ENCODE measurements at places on chromosomes 7 and 10.

DNA sequence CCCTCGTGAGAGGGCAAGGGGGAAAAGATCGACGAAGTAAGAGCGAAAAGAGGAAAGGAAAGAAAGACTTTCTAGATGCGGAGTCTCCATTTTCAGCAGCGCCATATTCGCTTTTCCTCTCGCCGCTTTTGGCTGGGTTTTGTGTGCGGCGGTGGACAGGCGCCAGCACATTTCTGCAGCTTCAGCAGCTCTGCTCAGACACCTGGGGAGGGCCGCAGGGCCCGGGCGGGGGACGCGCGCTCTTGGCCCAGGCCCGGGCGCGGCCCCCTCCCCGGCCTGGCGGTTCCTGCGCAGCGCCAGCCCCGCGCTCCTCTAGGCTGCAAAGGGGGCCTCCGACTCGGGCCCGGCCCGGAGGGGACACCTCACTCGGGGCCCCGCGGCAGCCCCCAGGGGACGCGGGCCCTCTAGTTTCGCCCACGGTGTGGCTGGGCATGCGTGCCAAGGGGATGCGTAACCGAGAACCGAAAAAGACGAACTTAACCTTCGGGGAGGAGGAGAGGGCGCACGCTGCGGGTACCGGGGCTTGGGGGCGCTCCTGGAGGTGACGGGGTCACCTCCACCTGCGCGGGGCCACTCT, 34.5 kb upstream of the EBLN1 start:
- DNase-seq = peak; percentile 22

DNA sequence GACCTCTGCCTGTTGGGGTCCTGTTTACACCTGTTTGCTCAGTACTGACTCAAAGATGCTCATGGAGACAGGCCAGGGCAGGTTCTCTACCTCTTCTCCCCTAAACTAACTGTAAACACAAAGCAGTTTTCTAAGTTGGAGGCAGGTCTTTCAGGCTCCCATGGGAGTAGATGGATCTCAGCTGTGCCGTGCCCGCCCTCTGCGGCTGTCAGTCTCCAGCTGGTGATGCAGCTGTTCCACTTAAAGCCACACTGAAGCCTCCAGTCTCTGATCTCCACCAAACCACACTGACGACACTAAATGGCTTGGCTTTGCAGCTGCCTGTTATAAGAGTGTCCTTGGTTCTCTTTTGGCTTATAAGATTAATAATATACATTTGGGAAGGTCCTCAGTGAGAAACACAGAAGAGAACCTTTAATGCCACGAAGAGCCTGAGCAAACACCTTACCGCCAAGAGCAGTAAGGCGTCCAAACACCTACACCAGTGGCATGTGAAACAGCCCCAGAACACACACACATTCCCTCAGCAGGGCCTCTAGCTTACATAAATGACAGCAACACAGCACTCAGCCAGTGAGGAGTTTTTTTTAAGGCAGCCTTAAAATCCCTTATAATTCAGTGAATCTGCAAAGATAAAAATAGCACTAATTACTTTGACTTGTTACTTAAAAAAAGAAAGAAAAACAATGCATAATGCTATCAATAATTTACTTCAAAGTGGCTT, 60.4 kb upstream of the KCNIP2 start:
- DNase-seq = no peak

DNA sequence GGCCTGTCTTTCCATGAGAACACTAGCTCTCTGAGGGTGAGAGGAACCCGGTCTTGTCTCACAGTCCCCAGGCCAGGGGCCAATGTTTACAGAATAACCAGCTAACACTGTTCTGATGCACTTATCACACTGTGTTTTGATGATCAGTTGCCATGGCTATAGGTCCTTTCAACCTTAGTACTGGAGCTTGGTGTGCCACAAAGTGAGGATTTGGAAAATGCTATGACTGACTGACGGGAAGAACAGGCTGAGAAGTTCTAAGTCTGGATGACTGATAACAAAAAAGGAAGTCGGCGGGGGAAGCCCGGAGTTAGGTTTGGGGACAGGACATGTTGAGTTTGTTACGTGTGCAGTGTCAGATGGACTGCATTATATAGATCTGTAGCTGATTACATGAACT, 141.8 kb downstream of the CTTNBP2 start:
- no peak for DNase-seq

GRCh38 chr7:44973610-44974401, 5.0 kb downstream of the MYO1G start:
- no peak for DNase-seq

GRCh38 chr7:147818317-147818716, 772.2 kb upstream of the C7orf33 start:
- no peak for DNase-seq

- DNase-seq = peak; percentile 72
Observed at GRCh38 chr7:142632271-142633134, 116.8 kb upstream of the PRSS1 start.

DNA sequence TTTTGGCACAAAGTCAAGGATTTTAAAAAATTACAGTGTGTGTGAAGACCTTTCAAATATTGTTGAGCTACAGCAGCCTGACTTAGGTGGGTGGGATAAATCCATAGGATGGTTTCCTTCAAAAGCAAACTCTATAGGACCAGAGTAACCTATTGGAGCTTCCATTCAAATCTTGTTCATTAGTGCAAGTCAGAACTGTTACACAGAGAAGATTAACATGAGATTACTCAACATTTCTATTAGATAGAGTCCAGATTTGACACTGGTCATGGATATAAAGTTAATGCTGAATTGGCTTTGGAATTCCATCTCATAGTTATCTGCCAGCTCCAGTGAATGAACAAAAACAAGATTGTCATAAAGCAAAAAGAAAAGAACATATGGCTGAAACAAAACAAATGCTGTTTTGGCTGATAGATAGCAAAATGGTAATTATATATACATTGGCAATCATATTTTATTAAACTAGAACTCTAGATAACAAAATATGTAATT, 129.6 kb upstream of the SEMA3A start:
- DNase-seq = no peak

- peak; percentile 52 for DNase-seq
Observed at GRCh38 chr10:116274064-116274904, 1.3 kb upstream of the GFRA1 start.

- DNase-seq = no peak
Observed at GRCh38 chr7:52689912-52690311, 345.5 kb upstream of the POM121L12 start.

- no peak for DNase-seq
Observed at GRCh38 chr7:50466815-50467585, 16.9 kb upstream of the FIGNL1 start.

GRCh38 chr10:44060221-44060620, 324.7 kb downstream of the CXCL12 start:
- DNase-seq = no peak

DNA sequence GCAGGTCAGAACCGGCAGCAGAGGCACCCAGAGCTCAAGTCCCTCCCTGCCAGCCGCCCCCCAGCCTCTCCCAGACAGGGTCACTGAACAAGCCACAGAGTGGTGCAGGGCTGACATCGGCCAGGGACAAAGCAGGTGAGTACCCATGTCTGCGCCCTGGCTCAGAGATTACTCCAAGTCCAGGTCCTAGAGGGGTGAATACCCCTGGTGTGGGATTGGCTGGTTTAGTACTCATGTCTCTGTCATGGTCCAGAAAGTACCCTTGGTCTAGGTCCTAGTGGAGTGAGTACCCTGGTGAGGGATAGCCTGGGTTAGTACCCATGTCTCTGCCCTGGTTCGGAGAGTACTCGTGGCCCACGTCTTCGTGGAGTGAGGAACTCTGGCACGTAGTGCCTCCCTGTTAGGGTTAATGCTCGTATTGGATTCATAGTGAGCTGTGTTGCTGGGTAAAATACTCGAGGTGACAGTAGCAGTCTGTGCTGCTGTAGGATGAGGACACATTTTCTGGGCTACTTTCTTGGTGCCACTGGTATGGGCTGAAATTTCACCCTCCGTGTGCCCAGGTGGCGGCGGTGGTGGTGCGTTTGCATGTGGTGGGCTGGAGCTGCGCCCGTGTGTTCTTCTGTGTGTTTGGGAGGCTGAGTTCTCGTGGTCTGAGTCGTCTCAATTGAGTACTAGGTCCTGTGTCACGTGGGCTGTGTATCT, 25.5 kb upstream of the KNDC1 start:
- no peak for DNase-seq

- DNase-seq = no peak
Observed at GRCh38 chr10:71726580-71727104, 7.1 kb upstream of the C10orf105 start.

DNA sequence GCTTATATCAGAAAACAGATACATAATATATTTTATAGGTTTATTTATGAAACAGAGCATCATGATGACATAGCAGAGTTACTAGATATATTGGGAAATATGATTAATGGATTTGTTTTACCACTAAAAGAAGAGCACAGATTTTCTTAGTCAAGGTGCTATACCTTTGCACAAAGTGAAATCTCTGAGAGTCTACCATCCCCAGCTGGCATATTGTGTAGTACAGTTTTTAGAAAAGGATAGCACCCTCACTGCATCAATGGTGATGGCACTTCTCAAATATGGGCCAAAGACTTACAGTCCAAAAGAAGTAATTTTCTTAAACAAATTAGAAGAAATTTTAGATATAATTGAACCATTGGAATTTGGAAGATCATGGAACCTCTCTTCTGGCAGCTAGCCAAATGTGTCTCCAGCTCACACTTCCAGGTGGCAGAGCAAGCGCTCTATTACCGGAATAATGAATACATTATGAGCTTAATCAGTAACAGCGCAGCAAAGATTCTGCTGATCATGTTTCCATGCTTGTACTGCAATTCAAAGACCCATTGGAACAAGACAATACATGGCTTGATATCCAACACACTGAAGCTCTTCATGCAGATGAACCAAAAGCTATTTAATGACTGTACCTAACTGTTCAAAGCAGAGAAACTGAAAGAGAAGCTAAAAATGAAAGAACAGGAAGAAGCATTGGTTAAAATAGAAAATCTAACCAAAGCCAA, 21.9 kb upstream of the CREB3L2 start:
- DNase-seq = no peak

- no peak for DNase-seq
Observed at GRCh38 chr7:107582875-107583274, 2.8 kb downstream of the BCAP29 start.

DNA sequence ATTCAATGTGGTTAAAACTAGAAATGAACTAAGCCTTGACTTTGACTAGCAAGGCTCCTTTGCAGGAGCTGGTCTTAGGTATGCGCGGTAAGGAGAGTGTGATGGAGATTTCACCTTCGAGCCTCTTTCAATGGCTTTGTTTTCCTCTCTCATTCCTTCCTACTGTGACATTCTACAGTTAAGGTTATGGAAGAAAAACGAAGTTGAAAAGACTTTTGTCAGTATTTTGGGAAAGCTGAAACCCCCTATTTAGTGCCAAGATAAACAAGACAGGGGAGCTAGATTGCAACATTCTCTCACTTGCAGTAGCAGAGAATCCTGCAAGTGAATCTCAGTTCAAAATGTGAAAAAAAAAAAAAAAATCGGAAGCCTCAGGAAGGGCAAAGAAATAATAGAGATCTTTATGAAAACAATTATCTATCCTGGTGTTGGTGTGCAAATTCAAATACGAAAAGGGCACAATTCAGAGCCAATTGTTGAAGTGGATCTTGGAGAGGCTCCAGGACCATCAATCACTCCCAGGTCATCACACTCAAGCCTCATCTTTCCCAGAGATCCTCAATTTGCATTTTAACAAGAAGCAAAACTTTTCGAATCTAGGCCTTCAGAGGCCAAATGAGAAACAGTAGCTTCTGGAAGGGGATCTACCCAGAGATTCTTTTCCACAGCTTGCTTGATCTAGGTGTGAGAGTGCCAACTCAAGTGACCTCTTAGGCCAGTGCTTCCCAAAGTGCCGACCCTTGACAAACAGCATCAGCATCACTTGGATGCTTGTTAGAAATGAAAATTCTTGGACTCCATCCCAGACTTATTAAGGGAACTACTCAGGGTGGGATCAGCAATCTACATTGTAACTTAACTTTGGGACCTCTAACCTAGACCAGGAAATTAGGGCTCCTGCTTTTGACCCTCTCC, 163.8 kb downstream of the INHBA start:
- DNase-seq = no peak

- DNase-seq = no peak
Observed at GRCh38 chr10:44311563-44312051, 73.3 kb downstream of the CXCL12 start.

- DNase-seq = peak; percentile 83
Observed at GRCh38 chr10:116796910-116797513, 52.3 kb upstream of the ENO4 start.

DNA sequence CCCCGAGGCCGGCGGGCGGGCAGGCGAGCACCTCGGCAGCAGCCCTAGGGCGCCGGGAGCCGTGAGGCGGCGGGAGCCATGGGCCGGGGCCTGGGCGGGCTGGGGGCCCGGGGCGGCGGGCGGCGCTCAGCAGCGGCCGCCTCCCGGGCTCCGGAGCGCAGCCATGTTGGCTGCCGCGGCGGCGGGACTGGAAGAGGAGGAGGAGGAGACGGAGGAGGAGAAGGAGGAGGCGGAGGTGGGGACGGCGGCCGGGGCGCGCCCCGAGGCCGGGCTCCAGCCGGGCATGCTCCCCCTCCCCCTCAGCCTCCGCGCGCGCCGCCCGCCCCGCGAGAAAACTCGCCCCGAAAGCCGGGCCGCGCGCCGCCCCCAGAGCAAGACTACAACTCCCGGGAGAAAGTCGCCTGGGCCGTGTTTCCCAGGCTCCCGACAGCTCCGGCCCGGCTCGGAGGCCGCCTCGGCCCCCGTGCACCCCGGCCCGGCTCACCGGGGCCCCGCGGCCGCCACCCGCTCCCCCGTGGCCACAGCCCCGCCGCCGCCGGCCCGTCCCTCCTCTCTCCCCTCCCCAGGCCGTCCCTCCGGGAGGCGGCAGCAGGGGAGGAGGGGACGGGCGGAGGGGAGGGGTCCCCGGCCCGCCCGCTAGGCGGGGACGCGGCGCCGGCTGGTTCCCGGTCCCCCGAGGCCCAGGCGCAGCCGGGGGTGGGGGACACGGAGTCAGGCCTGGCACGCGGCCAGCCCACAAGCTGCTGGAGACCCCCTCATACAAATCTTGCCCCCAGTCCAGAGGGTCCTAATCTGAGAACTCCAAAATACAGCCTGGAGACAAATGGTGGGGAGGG, at the start of gene DLG5:
DLG5 (minus strand) TSS at position 190 of the 836 bp plus-strand sequence. CDS start 235 bp downstream, outside the sequence.
- DNase-seq = peak; percentile 36

DNA sequence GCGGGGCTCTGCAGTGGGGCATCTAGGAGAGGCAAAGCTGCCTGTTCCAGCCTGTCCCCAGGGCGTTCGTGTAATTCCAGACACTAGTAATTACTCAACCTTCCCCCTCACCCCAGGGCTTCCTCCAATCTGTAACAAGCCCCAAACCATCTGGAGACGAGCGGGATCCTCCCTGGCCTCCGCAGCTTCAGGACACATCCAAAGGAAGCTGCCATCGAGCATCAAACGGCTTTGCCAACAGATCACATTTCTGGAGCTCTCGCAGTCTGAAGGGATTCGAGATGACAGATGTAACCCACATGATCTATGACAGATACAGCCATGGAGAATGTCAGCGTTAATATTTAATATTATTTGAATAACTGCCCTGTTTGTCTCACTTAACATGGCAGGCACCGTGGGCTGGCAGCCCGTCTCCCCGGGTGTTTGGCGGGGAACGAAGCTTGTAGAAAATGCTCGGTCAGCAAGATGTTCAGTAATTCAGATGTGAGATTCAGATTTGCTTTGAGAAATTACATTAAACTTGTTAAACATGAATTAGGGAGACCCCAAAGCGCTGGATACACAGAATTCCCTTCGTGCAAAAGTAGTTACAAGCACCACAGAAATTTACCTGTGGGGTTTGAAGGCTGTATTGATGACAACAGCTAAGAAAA, 108.5 kb upstream of the C7orf33 start:
- no peak for DNase-seq
